ENCODE measurements at places on chromosomes 11 and 22.

- DNase-seq: no peak
Measured at GRCh38 chr11:93067881-93068390, 98.5 kb downstream of the MTNR1B start.

- DNase-seq: peak; percentile 49
Measured at GRCh38 chr11:45662665-45663485, 2.5 kb downstream of the CHST1 start.

DNA sequence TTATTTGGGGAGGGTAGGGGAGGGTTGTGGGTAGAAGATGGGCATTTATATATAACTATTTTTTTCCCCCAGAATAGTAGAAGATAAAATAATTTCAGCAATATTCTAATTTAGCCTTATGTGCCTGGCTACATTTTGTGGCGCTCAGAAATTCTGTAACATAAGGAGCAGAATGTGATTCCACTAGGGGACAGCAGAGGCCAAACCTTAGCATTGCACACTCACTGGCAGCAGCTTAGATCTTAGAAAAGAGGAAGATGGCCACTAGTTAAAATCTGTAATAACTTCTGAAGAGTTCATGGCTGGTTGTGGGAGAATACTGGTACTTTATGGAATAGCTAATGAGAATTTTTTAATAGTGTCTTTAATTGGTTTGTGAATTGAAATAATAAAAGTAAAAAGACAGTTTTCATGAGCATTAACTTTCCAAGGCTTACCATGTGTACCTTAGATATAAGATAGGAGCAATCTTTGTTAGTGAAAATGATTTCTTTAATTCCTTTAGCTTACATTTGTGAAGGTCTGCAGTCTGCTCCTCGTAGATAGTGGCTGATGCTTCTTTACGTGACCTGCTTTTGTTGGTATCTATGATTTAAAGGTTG, 33.1 kb downstream of the DDX10 start:
- no peak for DNase-seq

- no peak for DNase-seq
Measured at GRCh38 chr11:128288368-128288767, 299.0 kb downstream of the ETS1 start.

GRCh38 chr11:101872171-101872882, 42.5 kb upstream of the CEP126 start:
- DNase-seq: no peak

- no peak for DNase-seq
Measured at GRCh38 chr11:12122083-12122482, 11.7 kb downstream of the MICAL2 start.

- no peak for DNase-seq
Measured at GRCh38 chr11:127675581-127675980, 675.0 kb upstream of the KIRREL3 start.

GRCh38 chr11:110907629-110908028, 195.4 kb upstream of the ARHGAP20 start:
- no peak for DNase-seq

- DNase-seq: no peak
Measured at GRCh38 chr11:109971184-109971523, 122.0 kb upstream of the ZC3H12C start.

DNA sequence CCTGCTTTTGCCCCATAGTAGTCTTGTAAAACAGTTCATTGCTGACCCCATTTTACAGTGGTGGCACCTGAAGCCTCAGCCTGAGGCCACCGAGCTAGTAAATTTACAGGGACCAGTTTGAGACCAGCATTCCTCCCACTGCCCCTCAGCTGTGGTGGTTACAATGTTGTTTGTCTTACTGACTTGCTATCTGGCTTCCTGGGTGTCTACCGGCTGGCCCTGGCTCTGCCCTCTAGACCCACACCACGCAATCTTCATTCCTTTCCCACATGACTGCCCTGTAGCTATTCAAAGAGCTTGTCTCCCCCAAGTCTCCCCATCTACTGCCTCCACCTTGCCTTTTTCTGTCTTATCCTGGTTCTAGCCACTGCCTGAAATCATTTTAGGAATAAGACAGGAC, 20.8 kb downstream of the PIK3IP1 start:
- DNase-seq: no peak

GRCh38 chr11:79094616-79095015, 346.2 kb downstream of the TENM4 start:
- no peak for DNase-seq

- DNase-seq: no peak
Measured at GRCh38 chr11:98871690-98872089, 149.1 kb upstream of the CNTN5 start.

DNA sequence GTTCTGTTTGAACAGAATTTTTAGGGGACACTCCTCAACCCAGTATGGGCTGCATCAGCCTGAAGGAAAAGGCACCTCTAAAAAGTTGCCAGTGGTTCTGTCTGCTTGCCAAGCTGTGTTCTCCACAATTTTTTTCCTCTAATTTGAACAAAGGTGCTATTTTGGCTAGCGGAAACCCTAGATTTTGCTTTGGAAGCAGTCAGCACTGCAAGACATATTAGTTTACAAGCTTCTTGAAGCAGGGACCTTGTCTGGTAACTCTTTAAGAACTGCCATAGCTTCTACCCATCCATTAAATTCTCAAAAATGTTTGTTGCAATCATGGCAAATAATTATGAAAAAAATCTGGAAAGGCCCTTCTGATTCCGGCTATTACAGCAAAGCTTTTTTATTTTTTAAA, 75.6 kb upstream of the HEPHL1 start:
- no peak for DNase-seq

DNA sequence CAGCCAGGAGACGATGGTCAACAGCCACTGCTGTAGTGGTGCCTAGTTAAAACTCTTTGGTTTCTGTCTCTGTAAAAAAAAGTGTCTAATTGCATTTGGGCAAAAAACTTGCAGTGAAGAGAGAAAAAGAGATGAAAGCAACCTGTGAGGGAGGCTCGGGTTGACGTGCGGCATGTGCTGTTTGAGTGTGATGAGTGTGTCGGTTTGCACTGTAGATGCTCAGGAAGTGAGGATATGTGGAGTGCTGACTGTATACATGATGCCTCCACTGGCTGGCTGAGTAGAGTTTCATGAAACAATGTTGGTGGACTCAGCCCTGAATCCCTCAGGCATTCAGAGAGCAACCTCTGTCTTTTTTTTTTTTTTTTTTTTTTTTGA, 4.3 kb upstream of the DGCR6L start:
- no peak for DNase-seq

DNA sequence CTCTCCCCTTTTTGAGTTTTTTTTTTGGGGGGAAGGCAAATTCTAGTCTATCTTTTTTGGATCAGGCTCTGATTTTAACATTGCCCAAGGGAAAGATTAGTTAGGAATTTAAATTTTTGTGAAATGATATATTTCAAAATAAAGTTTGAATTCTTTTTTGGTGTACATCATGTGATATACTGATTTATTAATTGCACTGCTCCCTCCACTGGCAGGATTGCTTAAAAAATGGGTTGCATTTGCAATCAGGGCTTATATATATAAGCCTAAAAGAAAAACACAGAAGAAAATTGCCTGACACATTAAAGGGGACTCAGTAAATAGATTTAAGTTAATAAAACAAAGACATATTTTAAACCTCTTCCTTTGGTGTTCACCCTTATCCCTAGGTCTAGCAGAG, 1.2 kb downstream of the DYNC2H1 start:
- DNase-seq: no peak

- no peak for DNase-seq
Measured at GRCh38 chr11:115462757-115463156, 41.5 kb downstream of the CADM1 start.

DNA sequence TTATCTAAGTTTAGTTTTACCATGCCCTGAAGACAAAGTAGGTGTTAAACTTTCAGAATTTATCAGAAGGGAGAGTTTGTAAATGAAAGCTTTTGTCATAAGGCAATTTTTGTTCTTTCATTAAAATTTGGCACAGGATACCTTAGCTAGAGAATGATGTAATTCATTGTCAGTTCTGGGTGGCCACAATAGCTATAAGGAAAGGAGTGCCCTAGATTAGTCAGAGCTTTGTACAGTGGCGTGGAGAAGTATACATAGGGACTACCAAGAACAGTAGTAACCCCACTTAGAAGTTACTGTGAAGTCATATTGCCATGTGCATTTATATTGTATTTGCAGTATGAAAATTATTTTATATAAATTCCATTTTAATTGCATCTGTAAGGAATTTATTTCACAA, 126.3 kb upstream of the CARD18 start:
- DNase-seq: no peak

GRCh38 chr11:97610000-97610399, 1220.2 kb downstream of the JRKL start:
- no peak for DNase-seq

GRCh38 chr22:27801616-27802345, at the start of gene MN1:
Gene MN1, minus strand, starts transcription at chr22:27801756. Its CDS starts 1,213 bp downstream, at chr22:27800543.
- DNase-seq: no peak

All from thoracic aorta (tissue), 2 donors.